AG10803 (cell line): ENCODE measurements at places on chromosomes 1 and 21.

DNA sequence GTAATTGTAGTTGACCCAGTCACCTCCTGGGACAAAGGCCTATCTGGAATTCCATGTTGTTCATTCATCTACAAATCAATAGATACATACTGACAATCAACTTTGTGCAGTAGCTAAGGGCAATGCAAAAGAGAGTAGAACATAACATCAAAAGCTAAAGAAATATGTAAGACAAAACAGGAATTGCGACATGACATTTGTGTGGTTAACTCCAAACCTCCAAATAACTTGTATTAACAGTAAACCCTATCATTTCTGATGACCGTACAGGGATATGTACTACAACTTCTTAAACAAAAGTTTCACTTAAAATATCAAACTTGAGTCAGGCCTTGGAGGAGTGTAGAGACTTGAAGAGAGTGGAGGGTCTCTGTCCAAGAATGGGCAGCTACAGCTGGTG is 317.6 kb downstream of the SPATA17 start:
- DNase-seq = no peak

DNA sequence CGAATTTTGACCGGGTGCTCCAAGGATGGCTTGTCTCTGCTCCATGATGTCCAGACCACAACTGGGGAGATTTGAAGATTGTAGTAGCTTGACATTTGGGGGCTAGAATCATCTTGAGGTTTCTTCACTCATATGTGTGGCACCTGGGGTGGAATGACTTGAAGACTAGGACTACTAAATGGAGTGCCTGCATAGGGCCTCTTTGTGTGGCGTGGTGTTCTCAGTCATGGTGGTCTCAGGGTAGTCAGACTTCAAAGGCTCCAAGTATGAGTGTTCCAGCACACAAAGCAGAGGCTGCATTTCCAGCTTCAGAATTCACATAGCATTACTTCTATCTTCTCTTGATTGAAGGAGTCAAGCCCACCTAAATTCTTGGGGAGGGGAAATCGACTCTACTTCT is 16.8 kb downstream of the ATF6 start:
- DNase-seq = no peak

DNA sequence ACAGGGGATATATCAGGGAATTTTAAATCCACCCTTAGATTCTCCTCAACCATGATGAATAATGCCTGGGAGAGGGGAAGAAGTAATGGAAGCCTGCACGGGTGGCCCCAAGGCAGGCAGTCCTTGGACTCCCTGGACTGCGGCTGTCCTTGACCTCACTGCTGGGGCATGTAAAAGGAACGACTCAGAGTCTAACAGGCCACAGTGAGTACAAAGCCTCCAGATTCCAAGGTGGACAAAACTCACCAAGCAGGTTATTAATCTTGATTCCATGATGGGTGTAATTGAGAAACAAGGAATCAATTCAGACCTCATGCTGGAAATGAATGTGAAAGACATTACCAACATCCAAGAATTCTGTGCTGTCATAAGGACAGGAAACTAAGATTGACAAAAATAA is 13.0 kb upstream of the ARHGAP29 start:
- DNase-seq = no peak

- peak; percentile 16 for DNase-seq
These were observed 2.2 kb upstream of the CLCA2 start for GRCh38 chr1:86421601-86422280.

- no peak for DNase-seq
These were observed 90.0 kb downstream of the SELENOF start for GRCh38 chr1:86823821-86824500.

DNA sequence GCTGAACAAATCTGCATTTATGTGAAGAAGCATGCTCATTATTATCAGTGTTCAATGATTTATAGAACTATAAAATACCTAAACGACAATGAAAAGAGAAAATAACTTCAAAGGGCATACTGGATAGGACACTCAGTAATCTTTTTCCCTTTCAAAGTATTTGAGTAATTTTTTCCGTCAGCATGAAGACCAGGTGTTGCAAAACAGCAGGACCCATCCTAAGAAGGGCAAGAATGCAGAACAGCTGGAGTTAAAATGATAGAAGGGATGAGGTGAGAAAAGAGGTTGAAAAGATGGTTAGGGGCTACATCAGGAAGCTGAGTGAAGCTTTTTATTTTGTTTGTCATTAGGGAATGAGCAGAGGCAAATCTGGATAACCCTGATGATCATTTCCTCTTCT is 7.1 kb upstream of the RGS18 start:
- DNase-seq = no peak

- no peak for DNase-seq
These were observed 998 bp upstream of the SPAG17 start for GRCh38 chr1:118186026-118186425.

- no peak for DNase-seq
These were observed 11.4 kb downstream of the RASSF5 start for GRCh38 chr1:206518743-206519142.

GRCh38 chr1:166485620-166486019 is 318.8 kb upstream of the FAM78B start:
- no peak for DNase-seq

DNA sequence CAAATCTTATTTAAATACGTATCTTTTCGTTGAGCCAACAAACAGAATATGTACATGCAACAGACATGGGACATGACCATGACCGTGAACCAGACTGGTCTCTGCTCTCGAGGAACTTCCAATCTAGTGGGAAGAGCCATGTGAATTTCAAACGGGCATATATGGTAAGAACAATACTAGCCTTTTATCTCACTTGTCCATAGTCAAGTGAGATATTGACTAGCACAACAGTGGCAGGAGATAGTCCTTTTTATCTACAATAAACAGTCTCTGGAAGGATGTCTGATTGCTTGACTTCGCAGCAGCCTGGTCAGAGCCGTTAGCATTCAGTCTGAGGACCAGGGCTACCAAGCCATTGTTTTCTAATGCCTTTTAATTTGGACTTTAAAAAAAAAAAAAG is 12.6 kb upstream of the PLA2G2C start:
- no peak for DNase-seq

DNA sequence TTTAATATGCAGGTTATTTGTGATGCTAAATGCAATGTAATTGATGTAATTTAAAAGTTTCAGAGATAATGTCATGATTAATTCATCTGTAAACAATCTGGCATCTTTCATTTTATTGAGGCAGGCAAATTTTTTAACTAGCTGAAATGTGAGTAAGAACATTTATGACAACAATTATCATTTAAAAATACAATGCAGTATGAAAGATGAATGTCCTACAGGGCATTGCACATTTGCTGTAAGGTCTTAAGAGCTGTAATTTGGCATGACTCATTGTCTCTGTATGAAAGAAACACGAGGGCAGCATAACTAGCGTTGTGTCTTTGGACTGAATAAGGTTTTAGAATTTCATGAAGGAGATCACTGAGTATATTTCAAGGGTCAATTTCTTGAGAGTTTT is 642.8 kb downstream of the PLA2G4A start:
- DNase-seq = peak; percentile 36

DNA sequence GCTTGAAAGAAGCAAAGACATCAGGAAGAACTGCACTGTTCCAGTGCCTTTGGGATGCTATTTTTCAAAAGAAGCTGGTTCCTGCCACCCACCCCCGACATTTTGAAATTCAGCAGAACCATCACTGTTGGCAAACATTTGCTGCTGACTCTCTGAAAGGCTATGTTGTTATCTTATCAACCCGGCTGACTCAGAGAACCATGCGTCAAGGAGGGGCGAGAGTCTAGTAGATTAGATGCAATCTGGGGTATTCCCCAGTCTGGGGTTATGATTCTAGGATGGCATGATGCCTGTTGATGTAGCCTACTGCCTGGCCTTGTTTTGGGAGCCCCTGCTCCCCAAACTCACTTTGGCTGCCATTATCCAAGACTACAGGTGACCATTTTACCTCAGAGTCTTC is 267.8 kb upstream of the RUNX1 start:
- no peak for DNase-seq

GRCh38 chr1:235266967-235267366 is 61.0 kb downstream of the ARID4B start:
- no peak for DNase-seq

DNA sequence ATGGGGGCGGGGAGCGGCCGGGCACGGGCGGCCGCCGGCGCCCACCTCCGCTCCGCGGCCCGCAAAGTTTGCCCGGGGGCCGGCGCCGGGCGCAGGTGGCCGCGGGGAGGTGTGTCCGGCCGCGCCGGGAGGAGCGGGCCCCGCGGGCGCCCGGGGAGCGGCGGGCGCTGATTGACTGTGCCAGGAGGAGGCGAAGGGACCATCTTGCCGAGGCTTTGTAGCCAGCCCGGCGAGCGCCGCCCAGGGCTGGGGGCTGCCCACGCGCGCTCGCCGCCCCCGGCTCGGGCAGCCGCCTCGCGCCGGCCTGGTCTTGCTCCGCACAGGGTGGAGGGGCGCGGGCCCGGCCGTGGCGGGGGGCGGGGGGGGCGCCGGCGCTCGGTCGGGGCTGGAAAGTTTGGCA is 432 bp downstream of the EPHB2 start:
- DNase-seq = no peak

GRCh38 chr1:48750109-48750508 is 26.6 kb downstream of the BEND5 start:
- no peak for DNase-seq

- no peak for DNase-seq
These were observed 14.3 kb downstream of the CD2 start for GRCh38 chr1:116768416-116769103.
